ENCODE measurements at places on chromosomes 12 and 14.

DNA sequence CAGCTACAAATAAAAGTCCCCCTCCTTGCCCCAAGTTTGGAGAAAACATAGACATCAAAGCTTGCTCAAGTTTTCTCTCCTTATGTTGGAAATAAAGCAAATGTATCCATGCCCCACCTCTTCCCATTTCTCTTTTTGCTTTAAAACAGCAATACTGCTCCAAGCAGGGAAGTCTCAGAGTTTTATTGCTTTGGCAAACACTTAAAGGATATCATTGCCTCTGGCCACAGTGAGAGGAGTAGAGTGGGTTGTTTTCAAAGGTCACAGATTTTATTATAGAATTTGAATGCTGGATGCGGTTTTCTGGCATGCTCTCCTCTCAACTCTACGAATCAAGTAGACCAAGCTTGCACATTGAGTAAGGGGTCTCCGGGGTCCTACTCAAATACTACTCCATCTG is 149.7 kb downstream of the TTC7B start:
- DNase-seq: no peak

DNA sequence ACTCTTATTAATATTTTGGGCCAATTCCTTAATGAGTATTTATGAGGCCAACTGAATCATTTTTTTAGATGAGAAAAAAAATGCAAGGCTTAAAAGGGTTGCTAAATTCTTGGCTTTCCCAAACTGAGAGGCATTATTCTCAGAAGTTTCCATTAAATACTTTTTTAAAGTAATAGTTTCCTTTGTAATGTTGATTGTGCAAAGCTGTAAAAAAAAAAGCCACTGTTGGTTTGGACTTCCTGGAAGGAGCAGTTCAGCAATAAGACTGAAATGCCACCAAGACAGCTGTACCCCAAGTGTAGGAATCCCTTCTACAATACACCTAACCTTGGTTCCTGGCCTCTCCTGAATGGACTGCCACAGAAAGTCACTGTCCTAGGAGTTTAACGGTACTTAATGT is 231.3 kb downstream of the MON2 start:
- DNase-seq: no peak

GRCh38 chr12:130574402-130574801 is 141.7 kb downstream of the RIMBP2 start:
- DNase-seq: no peak

DNA sequence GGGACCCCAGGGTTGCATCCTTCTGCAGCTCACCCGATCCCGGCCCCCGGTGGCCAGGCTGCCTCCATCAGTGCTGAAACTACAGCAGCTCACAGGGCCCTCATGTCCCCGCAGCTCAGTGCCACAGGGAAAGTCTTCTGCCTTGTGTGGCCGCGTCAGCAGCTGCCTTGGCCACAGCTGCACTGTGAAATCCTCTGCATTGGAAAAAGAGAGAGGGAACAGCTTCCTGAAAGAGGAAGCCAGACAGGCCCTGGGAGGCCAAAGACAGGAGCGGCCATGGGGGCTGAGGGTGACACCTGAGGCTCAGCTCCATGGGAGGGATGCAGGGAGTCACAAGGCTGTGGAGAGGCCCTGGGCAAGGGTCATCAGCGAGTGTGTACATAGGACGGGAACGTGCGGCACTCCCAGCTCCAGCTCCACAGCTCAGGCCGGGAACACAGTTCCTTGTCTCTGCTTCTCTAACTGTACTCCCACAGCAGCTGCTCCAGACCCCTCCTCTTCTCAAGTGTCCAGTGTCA is 32.7 kb downstream of the PARP2 start:
- no peak for DNase-seq

DNA sequence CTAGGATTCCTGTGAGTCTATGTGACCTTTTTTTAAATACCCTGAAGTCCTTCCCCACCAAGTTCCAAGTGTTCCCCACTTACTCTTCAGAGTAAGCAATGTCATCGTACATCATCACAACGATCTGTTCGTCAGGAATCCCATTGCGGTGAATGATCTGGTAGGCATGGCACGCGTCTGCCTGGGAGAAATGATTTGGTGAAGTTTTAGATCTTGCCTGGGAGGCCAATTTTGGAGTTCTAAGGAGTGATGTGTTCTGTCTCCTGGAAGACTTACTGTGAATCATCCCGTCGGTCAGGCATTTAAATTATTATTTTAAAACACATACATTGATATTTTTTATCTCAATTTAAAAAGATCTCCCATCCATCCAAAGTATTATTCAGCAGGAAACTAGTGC is 29.8 kb downstream of the LGMN start:
- DNase-seq: no peak

- DNase-seq: no peak
Observed at GRCh38 chr12:56010111-56010570, 10.7 kb upstream of the IKZF4 start.

DNA sequence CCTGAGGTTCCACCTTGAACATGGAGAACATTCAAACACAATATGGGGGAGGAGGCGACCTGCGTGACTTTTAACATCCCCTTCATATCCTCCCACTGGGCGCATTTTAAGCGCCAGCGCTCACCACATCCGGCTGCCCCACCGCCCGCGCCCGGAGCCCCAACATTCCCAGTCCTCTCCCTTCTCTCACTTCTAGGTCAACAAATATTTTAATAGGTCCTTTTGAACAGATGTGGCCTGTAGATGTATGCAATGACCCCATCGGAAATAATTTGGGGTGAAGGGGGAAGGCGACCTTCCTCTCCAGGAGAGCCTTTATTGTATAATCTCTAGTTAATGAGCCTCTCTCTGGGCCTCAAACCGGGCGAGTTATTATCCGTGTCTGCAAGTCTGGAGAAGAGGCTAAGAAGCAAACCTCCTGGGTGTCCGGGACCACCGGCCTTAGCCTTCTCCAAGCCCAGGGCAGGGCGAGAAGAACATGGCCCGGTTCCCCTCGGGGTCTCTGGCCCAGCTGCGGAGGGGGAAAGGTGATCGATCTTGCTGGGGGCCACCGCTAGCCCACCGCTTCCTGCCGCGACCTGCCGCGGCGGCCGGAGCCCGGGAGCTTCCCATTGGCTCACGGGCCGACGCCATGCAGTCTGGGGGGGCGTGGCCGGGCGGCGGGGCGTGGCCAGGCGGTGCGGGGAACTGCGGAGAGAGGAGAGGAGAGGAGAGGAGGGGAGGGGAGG is 83.2 kb upstream of the HMGA2 start:
- DNase-seq: peak; percentile 74

- DNase-seq: no peak
Observed at GRCh38 chr14:105023144-105023543, 2.3 kb upstream of the CDCA4 start.

DNA sequence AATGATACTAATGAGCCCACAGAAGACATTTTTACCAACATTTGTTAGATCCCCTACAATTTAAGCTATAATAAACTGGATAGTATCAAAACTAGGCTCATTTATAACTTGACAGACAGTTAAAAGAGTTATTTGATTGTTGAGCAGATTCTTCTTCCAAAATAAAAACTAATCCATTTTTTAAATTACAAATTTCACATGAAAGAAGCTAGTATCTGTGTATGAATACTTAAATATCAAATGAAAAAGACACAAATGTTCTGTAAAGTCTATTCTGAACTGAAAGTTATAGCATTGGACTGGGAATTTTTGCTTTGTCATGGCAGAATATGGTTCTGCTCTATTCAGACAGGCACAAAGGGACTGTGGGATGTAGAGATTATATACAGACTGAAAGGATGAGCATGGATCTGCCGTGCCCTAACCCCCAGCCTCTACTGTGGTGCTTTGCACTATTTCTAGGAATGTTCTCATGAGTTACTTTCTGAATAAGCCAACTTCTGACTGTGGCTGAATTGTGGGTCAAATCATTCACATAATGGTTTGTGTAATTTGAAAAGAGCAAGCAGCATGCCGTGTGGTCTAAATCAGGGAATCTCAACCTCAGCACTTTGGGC is 352.7 kb downstream of the KCNH5 start:
- DNase-seq: no peak

GRCh38 chr12:38555620-38556591 is 239.3 kb downstream of the ALG10B start:
- no peak for DNase-seq

GRCh38 chr12:54991161-54991990 is 6.8 kb upstream of the TESPA1 start:
- DNase-seq: no peak

- DNase-seq: no peak
Observed at GRCh38 chr14:71238835-71239234, 331.6 kb downstream of the PCNX1 start.

DNA sequence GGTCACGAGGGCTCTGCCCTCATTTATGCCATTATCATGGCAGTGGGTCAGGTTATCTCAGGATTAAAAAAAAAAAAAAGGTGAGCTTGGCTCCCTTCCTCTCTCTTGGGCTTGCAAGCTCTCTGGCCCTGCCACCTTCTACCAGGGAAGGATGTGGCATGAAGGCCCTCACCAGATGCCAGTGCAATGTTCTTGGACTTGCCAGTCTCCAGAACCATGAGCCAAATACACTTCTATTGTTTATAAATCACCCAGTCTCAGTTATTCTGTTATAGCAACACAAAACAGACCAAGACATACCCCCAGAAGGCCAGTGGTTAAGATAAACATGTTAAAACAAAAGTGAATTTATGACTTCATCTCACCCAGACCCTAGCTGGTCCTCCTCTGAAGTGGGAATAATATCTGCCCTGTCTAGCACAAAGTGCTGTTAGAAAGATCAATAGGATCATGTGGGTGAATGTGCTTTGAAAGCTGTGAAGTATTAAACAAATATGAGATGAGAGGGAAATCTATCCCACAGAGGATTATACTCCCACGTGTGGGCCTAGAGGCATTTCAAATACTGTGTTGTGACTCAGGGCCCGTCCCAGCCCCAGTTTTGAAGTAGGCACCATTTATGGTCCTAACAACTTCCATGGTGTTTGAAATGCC is 88.6 kb downstream of the NINJ2 start:
- no peak for DNase-seq

DNA sequence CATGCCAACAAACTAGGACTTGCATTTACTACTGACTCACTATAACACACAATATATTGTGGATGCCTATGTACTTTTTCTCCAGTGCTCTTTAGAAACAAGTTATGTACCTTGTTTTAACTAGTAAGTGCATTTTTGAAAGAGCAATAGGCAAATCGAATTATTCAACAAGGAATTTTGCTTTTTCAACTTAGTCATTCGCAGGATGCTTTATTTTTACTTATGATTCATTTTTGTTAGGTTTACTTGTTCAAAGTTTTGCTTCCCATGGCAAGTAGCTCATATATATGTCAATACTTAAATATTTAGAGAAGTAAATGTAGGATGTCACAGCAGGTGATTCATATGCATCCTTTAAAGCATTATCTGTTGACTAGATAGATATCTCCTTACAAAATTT is 149.8 kb downstream of the PELI2 start:
- DNase-seq: no peak

DNA sequence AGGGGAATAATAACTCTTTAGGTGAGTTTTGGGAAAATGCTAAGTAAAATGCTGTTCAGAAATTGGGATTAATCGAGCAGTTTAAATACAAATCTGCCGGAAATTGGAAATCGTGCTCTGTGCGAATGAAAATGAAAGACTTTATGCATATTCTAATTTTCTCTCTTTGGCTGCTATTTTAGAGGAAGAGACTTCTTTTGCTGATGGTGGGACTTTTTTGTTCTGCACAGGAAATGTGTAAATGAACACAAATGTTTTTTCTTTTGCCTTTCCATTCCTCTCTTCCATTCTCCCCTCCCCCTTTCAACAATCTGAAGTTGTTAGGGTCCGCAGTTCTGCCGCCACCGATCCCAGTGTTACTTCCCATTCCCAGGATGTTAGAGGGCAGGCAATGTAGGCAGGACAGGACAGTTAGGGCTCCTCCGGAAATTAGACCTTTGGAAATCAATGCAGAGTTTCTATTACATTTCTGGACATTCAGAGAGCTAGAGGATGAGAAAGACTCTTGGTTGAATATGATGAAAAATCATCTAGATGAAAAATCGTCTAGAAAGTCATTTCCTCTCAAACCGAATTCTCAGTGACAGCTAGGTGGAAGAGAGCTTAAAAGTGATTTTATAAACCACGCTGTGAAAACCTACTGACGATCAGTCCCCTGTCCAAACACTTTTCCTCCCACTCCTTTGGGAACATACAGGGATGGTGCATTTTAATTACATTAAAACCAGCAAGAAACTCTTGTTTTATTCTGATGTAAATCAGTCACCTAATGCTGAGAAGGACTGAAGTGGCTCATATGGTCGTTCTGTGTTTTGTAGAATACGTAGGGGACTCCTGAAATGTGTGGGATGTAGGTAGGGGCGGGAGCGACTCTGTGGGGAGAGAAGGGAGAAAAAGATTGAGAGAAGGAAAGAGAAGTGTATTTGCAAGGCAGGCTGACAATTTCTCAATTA is 17.8 kb downstream of the FOXG1 start:
- DNase-seq: no peak

DNA sequence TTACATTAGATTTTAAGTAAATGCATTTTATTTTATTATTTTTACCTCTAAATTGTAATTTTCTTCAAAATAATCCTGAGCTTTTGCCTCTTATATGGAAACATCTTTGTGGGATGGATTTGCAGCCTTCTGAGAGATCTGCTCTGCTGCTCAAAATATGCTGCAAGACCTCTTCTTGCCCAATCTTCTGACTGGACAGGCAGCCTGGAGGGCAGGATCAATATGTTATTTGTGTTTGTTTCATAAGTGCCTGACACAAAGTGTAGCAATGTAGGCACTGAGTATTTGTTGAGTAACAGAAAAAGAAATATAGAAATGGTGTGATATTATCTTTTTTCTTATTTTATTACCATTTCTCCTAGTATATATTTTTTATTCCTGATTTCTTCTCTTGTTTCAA is 1106.9 kb downstream of the TMTC2 start:
- no peak for DNase-seq

GRCh38 chr12:15632708-15633107 is 156.5 kb downstream of the EPS8 start:
- no peak for DNase-seq

DNA sequence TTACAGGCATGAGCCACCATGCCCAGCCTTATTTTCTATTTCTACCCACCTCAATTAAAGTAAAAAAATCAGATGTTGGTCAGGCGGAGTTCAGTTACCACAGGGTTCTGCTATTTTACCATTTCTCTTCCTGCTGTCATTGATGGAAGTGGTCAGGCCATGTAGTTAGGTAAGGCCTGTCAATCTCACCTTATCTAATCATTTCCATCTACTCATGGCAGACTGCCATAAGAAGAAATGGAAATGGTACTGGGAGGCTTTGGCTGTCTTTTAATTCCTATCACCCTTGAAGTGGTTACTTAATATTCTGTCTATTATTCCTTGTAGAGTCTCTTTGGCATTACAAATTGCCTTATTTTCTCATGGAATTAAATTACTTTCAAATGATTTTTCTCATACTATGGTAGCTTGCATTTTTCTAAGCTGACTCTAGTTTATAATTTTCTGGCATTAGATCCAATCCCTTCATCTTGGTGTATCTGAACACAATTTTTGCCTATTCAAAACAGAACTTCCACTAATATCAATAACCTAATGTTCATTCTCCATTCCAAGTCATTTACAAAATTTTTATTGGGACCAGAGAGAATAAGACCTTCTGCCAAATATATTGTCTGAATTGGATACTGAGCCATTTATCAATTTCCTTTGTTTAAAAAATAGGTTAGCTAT is 198.7 kb downstream of the DACT1 start:
- no peak for DNase-seq

GRCh38 chr14:43706900-43707299 is 800.2 kb downstream of the FSCB start:
- DNase-seq: no peak
